ENCODE measurements at places on chromosomes 4 and X.

DNA sequence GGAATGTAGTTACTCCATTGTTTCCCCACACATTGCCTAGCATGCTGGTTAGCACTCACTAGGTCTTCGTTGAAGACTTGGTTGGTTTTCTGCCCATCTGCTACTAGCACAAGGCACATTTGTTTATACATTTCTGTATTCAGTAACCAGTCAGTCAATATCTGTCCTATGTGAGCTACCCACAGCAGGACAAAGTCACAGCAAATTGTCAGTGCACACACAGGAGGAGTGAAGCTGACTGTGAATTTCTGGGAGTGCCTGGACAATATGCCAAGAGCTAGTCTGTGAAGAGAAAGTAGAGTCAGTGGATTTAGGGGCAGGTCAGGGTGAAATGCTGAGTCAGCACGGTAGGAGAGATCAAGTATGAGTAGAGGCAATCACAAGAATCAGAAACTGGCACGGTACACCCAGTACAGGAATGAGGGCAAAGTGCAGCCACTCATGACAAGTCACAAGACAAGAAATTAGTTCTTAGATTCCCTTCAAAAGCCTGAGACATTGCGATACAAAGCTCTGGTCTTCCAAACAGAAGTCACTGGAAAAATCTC, 1049.8 kb upstream of the POU3F4 start:
- H3K36me3 ChIP-seq, result no peaks in the 10 kb centered on the region
- no peak for DNase-seq
- H3K4me3 ChIP-seq, result no peak overlapping the region
- H3K27ac ChIP-seq, result no peak overlapping the region
- H3K4me1 ChIP-seq, result no peaks in the 10 kb centered on the region

- no peak overlapping the region for H3K4me3 ChIP-seq
- H3K36me3 ChIP-seq, result no peaks in the 10 kb centered on the region
- DNase-seq, result no peak
- no peaks in the 10 kb centered on the region for H3K4me1 ChIP-seq
- H3K27me3 ChIP-seq, result no peaks in the 10 kb centered on the region
Measured at GRCh38 chr4:176451443-176451842, 131.7 kb downstream of the SPCS3 start.

DNA sequence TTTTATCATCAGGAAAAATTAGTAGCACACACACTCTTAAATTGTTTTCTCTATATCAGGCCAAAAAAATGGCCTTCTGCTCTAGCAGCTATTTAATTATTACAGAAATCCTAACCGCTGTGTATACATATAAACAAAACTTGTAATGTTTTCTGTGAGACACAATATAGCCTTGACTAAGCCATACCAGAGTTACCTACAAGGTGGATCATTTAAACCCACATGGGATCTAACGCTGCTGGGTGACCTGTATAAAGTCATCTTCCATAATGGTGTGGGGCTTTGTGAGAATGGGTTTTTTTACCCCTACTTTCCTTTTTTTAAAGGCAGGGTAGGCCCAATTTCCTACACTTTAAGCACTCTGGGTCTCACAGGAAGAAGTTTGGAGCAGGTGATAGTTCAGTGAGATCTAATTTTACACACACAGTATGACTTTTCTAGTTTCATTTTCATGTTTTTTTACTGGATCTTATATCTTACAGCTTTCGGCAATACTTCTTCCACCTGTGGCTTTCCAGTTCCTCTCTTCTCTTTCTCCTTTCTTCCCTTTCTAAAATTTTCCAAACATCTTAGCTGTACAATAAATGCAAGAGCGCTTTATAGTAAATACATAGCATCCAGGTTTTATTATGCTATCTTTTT, 66.9 kb upstream of the MMAA start:
- H3K4me3 ChIP-seq, result no peak overlapping the region
- peaks cover 8% of the 10 kb centered on the region for H3K4me1 ChIP-seq
- no peak for DNase-seq
- H3K27ac ChIP-seq, result peak overlapping the region; percentile 42
- peaks cover 2% of the 10 kb centered on the region for H3K36me3 ChIP-seq

GRCh38 chr4:174707051-174707676, 121.9 kb downstream of the GLRA3 start:
- no peaks in the 10 kb centered on the region for H3K36me3 ChIP-seq
- H3K4me1 ChIP-seq, result no peaks in the 10 kb centered on the region
- peaks cover 2% of the 10 kb centered on the region for H3K27me3 ChIP-seq
- H3K27ac ChIP-seq, result no peak overlapping the region

DNA sequence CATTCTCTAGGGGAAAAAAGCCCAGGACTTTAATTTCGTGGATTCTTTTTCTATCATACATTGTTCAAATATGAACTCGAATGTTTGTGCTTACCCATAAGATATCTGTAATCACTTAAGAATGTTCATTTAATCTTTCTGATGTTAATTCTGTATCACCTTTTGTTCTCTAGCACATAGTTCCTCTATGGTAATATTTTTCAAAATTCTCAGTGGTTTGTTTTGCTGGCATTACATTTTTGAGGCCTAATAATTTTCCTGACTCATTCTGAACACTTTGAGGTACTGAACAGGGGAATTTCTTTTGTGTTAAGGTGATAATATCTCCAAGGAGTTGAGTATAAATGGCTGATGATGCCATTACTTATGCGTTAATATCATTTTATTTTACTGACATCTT, 490.7 kb upstream of the PITX2 start:
- H3K4me3 ChIP-seq, result no peak overlapping the region
- DNase-seq, result no peak
- H3K36me3 ChIP-seq, result no peaks in the 10 kb centered on the region

GRCh38 chr4:25306518-25307057, 6.0 kb upstream of the ZCCHC4 start:
- no peak overlapping the region for H3K27ac ChIP-seq
- no peaks in the 10 kb centered on the region for H3K36me3 ChIP-seq
- peaks cover 3% of the 10 kb centered on the region for H3K27me3 ChIP-seq
- no peak overlapping the region for H3K4me3 ChIP-seq
- H3K4me1 ChIP-seq, result peaks cover 4% of the 10 kb centered on the region

- no peak for DNase-seq
- no peaks in the 10 kb centered on the region for H3K4me1 ChIP-seq
Measured at GRCh38 chrX:137479386-137479785, 86.5 kb upstream of the ZIC3 start.

DNA sequence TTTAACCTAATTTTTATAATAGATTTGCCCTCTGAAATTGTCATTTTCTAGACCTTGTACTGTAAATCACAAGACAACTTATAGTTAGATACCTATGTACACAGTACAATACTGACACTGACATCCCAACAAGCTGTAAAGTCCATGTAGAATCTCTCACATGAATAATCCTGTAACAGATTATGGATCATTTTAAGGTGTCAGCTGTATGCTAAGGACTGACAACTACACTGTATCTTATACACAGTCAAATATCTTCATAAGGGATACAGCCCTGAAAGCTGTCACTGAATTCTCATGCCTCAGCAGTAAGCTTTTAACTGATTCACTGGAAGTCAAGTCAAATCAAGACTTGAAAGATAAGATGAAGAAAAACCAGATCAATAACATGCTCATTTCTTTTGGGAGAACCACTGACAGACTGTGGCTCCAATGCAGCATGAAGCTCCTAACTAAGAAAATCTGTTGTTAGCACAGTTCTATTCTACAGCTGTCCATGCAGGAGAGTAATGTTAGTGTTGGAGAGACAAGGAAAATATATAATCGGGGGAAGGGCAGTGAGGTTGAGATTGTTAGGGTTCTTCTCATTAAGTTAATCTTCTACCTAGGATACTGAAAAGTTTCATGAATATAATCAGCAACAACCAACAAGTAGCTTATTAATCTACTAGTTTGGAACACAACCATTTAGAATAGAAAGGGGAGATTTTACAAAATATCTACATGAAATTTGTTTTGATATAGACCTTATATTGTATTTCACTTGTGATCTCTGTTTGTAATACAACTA, 612.0 kb downstream of the PCDH18 start:
- no peak overlapping the region for H3K4me3 ChIP-seq
- DNase-seq, result no peak
- H3K4me1 ChIP-seq, result no peaks in the 10 kb centered on the region
- no peaks in the 10 kb centered on the region for H3K27me3 ChIP-seq
- H3K36me3 ChIP-seq, result no peaks in the 10 kb centered on the region

- no peak for DNase-seq
- peaks cover 10% of the 10 kb centered on the region for H3K4me1 ChIP-seq
- H3K4me3 ChIP-seq, result no peak overlapping the region
- H3K36me3 ChIP-seq, result no peaks in the 10 kb centered on the region
- H3K27ac ChIP-seq, result no peak overlapping the region
Measured at GRCh38 chr4:175947117-175947722, 118.4 kb upstream of the WDR17 start.

DNA sequence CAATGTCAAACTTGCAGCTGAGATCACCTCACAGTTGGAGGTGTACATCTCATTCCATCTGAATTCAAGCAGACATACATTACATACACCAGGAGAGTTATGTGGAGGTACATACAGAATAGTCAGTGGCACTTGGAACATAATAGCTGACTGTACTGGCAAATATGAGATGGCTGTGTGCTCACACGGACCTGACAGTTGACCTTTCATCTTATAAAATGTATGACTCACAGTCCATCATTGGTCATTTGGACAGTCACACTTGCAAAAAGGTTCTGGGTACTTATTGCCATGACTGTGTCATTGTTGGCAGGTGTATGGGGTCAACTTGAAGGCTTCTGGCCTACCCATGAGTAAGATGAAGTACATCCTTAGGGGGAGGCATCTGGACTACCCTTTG, 88.6 kb upstream of the WDR1 start:
- H3K27me3 ChIP-seq, result no peaks in the 10 kb centered on the region
- H3K36me3 ChIP-seq, result no peaks in the 10 kb centered on the region
- no peaks in the 10 kb centered on the region for H3K4me1 ChIP-seq
- H3K27ac ChIP-seq, result no peak overlapping the region

- no peaks in the 10 kb centered on the region for H3K4me1 ChIP-seq
- no peak overlapping the region for H3K4me3 ChIP-seq
Measured at GRCh38 chr4:87950493-87950892, 25.0 kb upstream of the SPP1 start.

DNA sequence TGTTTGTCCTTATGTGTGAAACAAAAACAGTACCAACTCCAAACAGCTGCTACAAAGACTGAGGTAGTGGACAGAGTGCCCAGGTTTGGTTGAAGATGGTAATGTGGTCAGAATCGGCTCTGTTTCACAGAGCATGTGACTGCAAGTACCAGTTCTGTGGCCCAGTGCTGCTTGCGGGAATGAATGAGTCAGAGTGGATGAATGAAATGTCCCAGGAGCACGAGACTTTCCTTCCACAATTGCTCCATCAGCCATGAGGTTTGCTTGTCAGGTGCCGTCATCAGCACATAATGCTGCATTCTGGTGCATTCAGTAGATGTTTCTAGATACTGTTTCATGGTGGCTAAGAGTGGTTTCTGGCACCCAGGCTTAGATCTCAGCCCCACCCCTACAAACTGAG, 84.2 kb downstream of the GPR143 start:
- H3K36me3 ChIP-seq, result peaks cover 30% of the 10 kb centered on the region
- no peak for DNase-seq
- no peak overlapping the region for H3K27ac ChIP-seq
- peaks cover 22% of the 10 kb centered on the region for H3K4me1 ChIP-seq

- DNase-seq, result no peak
- H3K4me3 ChIP-seq, result no peak overlapping the region
Measured at GRCh38 chr4:169941141-169941540, 85.1 kb downstream of the MFAP3L start.

DNA sequence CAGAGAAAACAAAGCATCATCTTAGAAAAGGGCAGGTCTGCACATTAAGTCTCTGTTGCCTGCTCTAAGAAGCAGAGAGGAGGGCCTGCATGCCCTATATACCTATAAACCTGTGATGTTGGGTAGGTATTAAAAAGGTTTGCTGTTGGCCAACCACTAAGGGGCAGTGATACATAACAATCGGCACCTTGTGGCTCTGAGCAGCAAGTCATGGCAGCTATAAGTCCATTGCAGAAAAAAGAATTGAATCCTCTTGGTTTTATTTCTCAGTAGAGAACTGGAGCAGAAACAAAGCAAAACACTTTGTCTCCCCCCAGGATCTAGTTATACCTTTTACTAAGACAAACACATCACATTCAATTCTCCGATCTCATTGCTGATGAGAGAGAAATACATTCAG, 1364.4 kb downstream of the STIM2 start:
- H3K36me3 ChIP-seq, result no peaks in the 10 kb centered on the region
- no peak for DNase-seq
- H3K4me3 ChIP-seq, result no peak overlapping the region

GRCh38 chr4:75142382-75142781, 209.5 kb downstream of the PARM1 start:
- H3K4me1 ChIP-seq, result no peaks in the 10 kb centered on the region
- H3K4me3 ChIP-seq, result no peak overlapping the region
- H3K27ac ChIP-seq, result no peak overlapping the region
- no peaks in the 10 kb centered on the region for H3K27me3 ChIP-seq
- DNase-seq, result no peak

DNA sequence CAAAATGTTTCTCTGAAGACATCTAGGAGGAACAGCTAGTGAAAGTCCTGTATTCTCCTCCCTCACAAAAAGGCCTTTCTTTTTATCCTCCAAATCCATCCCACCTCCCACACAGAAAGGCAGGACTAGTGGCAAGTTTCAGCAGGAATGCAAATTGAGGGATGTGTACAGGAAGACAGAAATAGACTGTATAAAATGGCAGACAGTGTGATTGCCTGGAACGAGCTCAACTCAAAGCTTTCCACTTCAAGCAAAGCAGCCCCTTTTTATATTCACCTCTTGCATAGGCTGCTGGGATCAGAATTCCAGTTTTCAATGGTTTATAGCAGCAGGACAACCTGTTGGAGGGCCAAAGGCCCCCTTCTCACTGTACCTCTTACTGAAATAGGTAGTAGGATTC, 57.5 kb downstream of the DCX start:
- no peaks in the 10 kb centered on the region for H3K4me1 ChIP-seq
- no peak overlapping the region for H3K4me3 ChIP-seq
- H3K27me3 ChIP-seq, result no peaks in the 10 kb centered on the region
- H3K36me3 ChIP-seq, result no peaks in the 10 kb centered on the region

GRCh38 chr4:83208371-83209365, 75.9 kb downstream of the COQ2 start:
- no peak overlapping the region for H3K4me3 ChIP-seq
- no peak overlapping the region for H3K27ac ChIP-seq
- DNase-seq, result no peak
- H3K4me1 ChIP-seq, result peaks cover 52% of the 10 kb centered on the region

- H3K4me1 ChIP-seq, result peaks cover 15% of the 10 kb centered on the region
- DNase-seq, result no peak
- H3K4me3 ChIP-seq, result peak within 1 kb of the TSS; percentile 72
- no peak within 1 kb of the TSS for H3K27ac ChIP-seq
- H3K36me3 ChIP-seq, result no peaks in the 10 kb centered on the region
- peaks cover 69% of the 10 kb centered on the region for H3K27me3 ChIP-seq
Measured at GRCh38 chr4:52051213-52051614, at the start of gene SPATA18. Gene SPATA18 (plus strand): TSS chr4:52051304. CDS start chr4:52051705, 401 bp downstream.

- H3K4me1 ChIP-seq, result peaks cover 64% of the 10 kb centered on the region
Measured at GRCh38 chr4:142701017-142701416, 145.1 kb downstream of the INPP4B start.

GRCh38 chr4:91116861-91117260, 989.7 kb downstream of the CCSER1 start:
- DNase-seq, result no peak
- no peak overlapping the region for H3K27ac ChIP-seq
- no peak overlapping the region for H3K4me3 ChIP-seq
- H3K4me1 ChIP-seq, result no peaks in the 10 kb centered on the region
- no peaks in the 10 kb centered on the region for H3K27me3 ChIP-seq

GRCh38 chr4:10529291-10530136, 72.3 kb upstream of the ZNF518B start:
- no peak for DNase-seq
- H3K4me3 ChIP-seq, result no peak overlapping the region
- H3K4me1 ChIP-seq, result no peaks in the 10 kb centered on the region
- peaks cover 2% of the 10 kb centered on the region for H3K27me3 ChIP-seq
- H3K36me3 ChIP-seq, result no peaks in the 10 kb centered on the region
- no peak overlapping the region for H3K27ac ChIP-seq
